ENCODE measurements at places on chromosomes 6 and 20. TPM values are rescaled to one million over a fixed set of nuclear protein-coding genes. Genes with fewer than 3 reads are reported as not detected.

Gene IER3
- total RNA-seq = 43.8 TPM

Gene ROS1
- not detected for total RNA-seq

Gene CST3
- 1,107 TPM for total RNA-seq

Gene PROKR2
- not detected for total RNA-seq

Gene SMPDL3A
- total RNA-seq = 8.0 TPM

Gene NDRG3
- total RNA-seq = 50.9 TPM

Gene CMTR1
- total RNA-seq = 26.1 TPM

Gene SOD2
- total RNA-seq = 1,181 TPM

Gene OR2J3
- total RNA-seq = not detected

Gene KCNB1
- total RNA-seq = 2.3 TPM

Gene TAAR9
- total RNA-seq = not detected

DNA sequence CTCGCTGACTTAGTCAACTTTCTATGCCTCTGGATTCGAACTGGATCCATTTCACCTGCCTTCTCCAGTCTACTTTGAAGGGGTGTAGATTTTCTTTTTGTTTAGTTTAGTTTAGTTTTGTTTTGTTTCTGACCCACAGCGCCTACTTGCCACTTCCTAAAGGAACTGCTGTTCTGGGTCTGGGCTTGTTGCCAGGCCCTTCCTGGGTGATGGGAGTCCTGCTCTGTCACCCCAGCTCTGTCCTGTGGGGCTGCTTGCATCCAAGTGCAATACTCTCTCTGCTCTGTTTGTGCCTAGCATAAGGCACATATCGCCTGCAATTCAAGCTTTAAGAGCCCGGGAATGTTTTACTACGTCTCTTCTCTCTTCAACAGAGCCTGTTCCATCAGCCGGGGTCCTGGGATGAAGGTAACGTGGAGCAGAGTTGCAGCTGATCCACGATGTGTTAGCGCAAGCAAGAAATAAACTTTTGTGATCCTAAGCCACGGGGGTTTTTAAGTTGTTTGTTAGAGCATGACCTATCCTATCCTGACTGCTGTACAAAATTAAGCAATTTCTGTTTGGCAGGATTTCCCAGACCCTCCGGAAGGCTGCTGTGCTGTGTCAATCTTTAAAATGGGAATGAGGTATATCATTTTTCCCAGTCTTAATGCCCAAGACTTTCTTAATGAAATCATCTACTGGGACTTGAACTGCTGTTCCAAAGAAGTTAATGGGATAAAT, 30.9 kb upstream of the TAGAP start:
- DNase-seq = no peak

- no peak for DNase-seq
Measured at GRCh38 chr6:38173909-38174308, 354.4 kb downstream of the ZFAND3 start.

DNA sequence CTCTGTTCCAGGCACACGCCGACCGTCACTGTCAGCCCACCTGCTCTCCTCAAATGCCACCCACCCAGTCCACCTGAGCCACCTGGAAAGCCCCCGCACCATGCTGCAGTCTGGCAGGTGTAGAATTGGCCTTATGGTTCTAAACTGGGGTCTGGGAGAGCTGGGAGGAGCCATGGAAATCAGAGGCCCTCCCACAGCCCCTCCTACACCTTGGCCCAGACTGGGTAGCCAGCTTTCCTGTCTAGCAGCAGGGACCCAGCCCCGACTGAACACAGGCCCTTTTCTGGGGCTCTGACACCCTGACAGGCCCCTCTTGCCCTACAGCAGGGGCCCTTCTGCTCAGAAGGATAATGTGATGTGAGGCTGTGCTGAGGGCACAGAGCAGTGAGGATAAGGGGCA, 31.1 kb downstream of the LRFN2 start:
- no peak for DNase-seq

DNA sequence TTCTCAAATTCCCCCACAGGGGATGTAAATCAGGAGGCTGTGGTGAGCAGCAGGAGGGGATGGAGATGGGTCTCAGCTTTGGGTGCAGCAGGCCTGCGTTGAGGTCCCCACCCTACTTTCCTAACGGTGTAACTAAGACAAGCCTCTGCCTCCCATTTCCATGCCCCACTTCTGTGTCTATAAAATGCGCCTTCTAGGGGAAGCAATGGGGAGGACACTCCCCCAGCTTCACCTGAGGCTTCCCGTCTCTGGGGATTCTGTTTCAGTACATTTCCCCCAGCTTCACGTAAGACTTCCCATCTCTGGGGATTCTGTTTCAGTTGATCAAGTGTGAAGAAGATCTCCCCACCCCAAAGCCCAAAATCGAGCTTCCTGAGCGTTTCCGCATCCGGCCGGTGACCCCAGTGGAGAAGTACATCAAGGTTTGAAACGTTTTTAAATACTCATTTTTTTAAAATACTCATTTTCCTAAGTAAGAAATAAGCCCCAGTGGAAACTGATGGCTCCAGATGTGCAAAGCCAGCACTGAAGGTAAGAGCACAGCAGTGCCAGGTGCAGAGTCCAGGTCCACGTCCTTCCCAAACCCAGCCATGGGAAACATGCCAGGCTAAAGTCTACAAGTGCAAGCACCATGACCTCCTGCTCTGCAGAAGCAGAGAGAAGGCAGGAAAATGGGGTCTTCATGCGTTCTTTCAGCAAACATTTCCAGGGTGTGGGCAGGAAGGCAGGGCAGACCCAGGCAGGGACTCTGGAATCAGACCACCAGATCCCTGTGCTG, 73.1 kb downstream of the ANKRD60 start:
- no peak for DNase-seq

DNA sequence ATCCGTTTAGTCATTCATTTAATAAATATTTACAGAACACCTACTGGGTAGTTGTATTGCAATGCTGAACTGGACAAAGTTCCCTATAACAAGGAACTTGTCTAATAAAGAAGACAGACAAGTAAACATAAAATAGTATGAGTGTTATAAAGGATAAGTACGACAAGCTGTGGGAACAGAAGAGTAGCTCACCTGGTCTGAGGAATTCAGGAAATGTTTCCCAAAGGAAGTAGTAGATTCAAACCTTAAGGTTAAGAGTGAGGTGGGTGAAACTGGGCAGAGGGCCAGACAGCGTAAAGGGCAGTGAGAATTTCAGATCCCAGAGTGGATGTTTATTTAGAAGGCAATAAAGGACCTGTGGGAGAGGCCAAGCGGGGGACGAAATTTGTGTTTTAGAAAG, 72.3 kb upstream of the CD2AP start:
- DNase-seq = no peak

- no peak for DNase-seq
Measured at GRCh38 chr20:9298906-9299305, 215.5 kb upstream of the LAMP5 start.

DNA sequence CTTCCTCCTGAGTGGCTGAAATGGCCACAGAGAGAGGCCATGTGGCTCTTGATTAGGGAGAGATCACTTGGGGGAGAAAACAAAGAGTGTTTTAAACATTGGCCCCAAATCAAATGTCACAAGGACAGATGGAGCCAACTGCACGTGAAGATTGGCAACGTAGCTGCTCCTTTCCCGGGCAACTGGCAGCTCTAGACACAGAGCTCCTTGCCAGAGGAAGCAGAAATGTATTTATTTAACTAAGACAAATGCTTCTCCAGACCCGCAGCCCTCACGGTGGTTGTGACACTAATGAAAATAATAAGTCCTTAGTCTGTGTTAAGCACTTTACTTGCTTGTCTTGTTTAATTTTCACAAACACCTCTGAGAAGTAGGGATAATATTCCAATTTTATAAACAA, 49.6 kb upstream of the DSN1 start:
- DNase-seq = no peak

DNA sequence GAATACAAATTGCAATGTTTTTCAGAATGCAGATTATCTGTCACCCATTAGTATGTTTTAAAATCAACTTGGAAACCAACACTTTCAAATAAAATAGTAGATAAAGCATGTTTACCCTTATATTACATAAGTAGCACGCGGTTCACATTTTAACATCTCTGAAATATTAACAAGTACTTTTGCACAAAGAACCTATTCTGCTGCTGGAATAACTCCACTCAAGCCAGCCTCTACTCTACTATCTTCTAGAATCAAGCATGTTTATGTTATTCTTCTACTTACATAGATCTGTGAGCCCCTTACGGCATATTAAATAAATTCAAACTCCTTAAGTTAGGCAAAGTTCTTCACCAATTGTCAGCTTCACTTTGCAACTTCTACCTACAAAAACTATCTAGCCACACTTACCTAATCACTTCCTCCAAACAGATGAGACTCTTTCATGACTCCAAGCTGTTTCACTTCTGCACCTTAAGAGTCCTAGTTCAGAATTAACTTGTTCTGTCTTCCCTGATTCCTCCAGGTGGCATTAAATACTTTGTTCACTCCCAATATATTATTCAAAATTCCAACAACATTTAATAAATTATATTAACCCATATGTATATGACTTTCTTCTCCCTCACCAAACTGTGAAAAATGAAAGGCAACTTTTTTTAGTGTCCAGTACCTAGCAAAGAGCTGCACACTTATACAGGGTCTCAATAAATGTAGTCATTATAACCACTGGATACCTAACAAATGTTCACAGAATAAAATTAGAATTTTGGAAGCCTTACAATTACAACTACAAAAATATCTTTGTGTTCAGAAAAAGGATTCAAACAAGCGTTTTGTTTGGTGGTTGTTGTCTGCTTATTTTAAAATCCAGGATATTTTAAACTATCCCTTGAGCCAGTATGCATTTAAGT, 12.1 kb downstream of the CEP85L start:
- DNase-seq = no peak

DNA sequence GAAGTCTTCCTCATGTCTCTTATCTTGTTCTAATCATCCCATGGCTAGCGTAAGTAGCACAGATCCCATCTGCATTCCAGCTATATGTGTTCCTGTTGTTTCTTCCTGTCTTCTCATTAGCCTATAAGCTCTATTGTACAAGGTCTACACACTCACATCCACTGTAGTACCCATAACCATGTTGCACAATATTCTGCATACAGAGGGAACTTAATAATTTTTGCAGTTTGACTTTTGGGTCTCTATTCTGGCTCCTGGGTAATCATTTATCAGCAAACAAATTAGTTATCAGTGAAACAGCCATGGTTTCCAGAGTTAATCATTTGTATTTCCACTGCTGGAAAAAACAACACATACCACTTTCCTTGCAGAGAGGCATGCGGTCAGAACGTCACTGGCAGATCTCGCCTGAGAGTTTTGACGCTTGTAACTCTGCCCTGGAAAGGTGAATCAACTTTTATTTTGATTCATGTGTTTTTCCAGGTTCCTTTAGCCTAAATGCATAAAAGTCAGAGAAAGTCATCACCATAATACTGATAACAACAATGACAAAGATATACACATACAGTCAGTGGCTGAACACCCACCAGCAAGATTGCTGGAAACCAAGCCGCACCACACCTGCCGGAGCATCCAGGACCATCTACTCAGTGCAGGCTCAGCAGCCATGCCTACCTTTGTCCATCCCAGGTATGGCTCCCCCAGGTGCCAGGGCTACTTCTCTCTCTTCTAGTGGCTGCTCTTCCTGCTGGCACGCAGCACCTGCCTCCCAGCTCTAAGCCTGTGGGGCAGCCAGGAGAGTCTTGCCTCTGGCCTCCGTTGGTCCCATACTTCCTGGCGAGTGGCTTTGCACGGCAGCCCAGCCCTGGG, 158.2 kb downstream of the QRSL1 start:
- no peak for DNase-seq

GRCh38 chr6:90803956-90804355, 217.1 kb upstream of the MAP3K7 start:
- no peak for DNase-seq

DNA sequence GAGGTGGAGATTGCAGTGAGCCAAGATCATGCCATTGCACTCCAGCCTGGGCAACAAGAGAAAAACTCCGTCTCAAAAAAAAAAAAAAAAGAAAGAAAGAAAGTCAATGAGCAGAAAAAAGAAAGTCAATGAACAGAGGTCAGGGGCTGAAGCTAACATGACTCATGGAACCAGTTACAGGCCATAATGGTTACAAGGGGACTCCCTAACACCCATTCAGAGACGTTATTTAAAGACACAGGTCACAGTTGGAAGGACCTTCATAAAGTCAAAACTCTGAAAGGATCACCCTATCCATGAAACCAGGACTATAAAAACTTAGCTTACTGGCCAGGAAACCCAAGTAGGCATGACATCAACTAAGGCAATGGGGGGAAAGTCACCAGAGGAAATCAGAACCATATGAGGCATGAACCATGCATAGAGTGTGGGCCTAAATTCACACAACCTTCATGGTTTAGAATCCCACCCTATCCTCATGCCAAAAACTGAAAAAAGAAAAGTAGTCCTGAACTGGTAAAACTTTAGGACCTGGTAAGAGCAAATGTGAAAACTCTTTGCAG, 18.2 kb downstream of the FBXL4 start:
- DNase-seq = no peak

GRCh38 chr6:45592991-45593390, 215.3 kb upstream of the SUPT3H start:
- no peak for DNase-seq

DNA sequence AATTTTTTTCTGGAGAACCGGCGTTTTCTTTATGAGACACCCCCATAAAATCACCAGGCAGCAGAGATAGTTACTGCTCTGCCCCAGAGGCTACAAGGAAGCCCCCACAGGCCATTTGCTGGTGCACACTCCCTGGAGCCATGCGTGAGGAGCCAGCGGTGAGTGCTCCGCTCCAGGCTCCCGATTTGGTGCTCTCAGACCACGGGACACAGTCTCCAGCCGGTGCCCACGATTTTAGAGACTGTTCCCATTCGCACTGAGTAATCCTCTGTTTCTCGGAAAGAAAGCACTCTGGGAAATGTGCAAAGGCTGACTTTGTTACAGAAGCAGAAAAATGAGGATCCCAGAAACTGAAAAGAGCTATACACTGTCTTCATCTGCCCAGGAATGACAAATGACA, 104.9 kb downstream of the RNASET2 start:
- DNase-seq = no peak

GRCh38 chr6:12092762-12093161, 80.7 kb downstream of the HIVEP1 start:
- no peak for DNase-seq

DNA sequence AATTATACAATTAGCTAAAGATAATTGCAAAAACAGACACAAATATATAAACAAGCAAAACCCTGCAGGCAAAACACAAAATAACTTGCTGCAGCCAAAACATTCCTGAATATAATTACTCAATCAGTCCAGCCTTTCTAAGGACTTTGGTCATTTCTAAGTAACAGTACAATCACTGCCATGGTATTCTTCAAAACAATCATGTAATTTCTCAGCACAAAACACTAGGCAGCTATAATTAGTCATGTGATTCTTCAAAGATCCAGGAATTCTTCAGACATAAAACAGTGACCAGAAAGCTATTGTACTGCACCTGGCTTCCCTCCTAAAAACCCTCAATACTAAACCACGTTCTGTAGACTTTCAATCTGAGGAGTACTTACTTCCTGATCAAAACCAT, 881.1 kb downstream of the EPHA7 start:
- no peak for DNase-seq

GRCh38 chr6:148698671-148699180, 48.1 kb upstream of the UST start:
- DNase-seq = no peak

- DNase-seq = no peak
Measured at GRCh38 chr6:108960601-108961000, 112.4 kb downstream of the ARMC2 start.

DNA sequence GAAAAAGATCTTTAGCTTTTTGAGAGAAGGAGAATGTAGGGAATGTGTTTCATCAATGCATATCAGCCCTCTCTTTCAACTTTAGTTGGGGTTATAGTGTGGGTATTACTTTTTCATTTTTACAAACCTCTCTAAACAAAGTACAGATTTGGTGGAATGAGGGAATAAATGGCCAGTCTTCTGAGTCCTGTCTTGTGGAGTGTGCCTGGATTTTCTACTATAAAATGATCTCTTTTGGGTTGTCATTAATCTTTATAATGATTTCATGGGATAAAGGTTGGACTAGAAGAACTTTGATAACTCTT, 209.3 kb downstream of the RNF144B start:
- no peak for DNase-seq
